ENCODE measurements at places on chromosomes 2 and 18.

DNA sequence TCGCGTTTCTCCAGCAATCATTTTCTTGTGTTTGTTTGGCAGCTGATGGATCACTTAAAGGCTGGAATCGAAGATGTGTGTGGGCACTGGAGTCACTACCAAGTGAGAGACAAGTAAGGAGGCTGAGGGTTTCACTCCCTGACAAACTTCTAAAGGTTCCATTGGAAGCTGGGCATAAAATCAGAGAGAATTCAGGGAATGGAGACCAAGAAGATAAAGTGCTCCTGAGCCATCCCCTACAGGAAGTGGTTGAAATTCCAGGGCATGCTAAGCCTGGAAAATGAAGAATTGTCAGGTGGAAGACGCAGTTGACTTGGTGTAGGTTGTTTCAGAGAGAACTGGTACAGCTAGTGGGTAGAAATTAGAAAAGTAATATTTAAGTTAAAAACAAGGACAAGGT, 39.1 kb downstream of the SLC9A4 start:
- DNase-seq, result no peak

GRCh38 chr2:126788113-126788512, 110.6 kb upstream of the TEX51 start:
- DNase-seq, result no peak

GRCh38 chr2:101803945-101804696, 106.6 kb downstream of the MAP4K4 start:
- no peak for DNase-seq

GRCh38 chr2:191070276-191070675, 56.3 kb upstream of the STAT1 start:
- no peak for DNase-seq

DNA sequence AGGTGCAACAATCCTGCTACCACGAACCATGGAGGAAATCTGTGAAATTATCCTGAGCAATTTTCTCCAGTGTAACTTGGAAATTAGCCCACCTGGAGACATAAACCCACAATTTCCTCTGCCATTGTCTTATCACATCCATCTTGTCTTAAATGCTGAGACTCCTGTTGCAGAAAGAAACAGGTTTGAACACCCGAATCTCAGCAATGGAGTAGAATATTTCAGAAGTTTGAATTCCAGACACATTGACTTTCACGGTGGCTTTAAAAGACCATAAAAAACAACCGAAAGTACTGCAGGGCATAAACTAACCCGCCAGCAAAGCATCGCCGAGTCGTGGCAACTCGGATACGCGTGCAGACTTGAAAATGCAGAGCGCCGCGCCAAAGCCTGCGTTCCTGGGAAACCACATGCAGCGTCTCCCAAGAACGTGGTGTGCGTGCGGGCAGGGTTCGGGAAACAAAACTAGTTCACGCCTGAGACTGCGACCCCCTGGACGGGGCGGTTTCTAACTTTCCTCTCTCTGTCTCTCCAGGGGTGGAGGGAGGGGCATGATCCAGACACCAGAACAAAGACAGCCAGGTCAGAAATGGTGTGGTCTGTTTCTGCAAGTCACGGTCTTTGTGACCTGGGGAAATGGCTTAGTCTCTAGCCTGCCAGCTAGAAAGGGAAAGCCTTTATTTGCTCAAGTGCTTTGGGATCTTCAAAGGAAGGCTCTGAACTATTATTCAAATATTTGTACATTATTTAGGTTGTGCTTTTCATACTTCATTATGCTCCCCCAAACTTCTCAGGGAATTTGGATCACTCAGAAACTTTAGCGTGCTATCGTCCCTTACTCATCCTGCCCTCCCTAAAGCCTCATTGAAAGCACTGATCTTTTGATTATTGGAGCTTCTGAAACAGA, 26.9 kb upstream of the KCTD1 start:
- no peak for DNase-seq

- no peak for DNase-seq
Observed at GRCh38 chr2:139477618-139478017, 697.4 kb upstream of the NXPH2 start.

GRCh38 chr2:100174026-100174431, 31.6 kb upstream of the AFF3 start:
- no peak for DNase-seq

DNA sequence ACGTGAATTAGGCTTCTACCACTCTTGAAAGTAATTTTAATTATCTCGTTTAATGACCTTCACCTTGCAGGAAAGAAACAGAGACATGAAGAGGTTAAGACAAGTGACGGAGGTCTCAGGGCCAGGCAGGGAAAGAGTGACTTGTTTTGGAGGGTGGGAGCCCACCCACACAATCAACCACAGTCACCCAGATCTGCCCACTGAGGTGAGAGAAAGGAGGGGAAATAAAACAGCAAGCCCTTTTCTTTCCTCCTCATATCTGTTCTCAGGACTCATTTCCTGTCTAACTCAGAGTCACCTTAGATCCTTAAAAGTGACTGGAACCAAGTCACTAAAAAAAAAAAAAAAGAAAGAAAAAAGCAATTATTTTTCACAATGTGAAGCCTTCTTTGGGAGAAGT, 26.8 kb downstream of the ATP8B1 start:
- no peak for DNase-seq

- DNase-seq, result no peak
Observed at GRCh38 chr2:66862885-66863650, 428.1 kb downstream of the MEIS1 start.

DNA sequence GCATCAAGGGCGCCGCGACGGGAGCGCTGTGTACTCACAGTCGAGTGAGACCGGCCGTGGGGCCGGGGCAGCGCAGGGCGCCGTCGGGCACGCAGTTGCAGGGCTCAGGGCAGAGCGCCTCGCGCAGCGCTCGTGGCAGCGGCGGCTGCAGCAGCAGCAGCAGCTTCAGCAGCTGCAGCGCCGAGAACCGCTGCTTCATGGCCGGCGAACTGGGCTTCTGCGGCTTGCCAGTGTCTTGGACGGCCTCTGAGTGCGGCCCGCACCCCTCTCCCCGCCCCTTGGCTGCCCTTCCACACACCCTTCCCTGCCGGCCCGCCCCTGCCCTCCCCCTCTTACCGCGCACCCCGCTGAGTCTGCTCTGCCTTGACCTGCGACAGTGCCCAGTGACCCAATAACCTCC, at the start of gene LHCGR:
Gene LHCGR (minus strand): TSS at position 252 of the 400 bp plus-strand sequence. CDS start 53 bp downstream, at position 199.
- DNase-seq, result no peak

- DNase-seq, result no peak
Observed at GRCh38 chr2:151665959-151666358, 68.3 kb downstream of the NEB start.

DNA sequence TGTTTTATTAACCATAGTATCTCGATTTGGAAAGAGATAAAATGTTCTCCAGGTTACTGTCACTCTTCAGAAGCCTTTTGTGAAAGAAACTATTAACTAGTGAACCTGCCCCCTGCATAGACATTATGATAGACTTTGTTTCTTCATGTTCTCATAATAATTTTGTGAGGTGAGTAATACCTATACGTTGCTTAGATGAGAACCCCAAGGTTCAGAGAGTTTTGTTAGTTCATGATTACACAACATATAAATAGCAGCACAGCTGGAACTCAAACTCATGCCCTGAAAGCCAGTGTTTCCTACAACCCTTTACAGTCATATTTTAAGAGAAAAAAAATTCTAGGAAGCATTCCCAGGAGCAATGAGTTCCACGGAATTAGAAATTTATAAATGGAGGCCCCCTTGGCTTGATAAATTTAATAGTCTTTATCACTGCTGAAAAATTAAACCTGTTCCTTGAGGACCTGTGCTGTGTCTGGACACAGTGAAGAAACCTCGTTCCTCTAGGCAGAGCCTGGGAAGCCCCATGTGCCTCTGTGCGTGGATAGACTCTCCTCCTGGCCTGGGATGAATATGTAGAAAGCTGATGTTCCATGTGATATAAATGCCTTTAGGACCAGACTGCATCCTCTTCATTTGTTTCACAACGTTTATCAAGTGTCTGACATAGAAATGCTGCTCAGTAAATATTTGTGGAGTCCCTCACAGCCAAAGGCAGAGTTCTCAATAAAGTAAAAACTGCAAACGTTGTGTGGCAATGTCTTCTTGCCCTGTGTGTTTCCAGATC, 1257.0 kb upstream of the GYPC start:
- no peak for DNase-seq

GRCh38 chr2:120419073-120419472, 73.1 kb downstream of the INHBB start:
- no peak for DNase-seq

GRCh38 chr2:128275498-128276045, 43.1 kb downstream of the HS6ST1 start:
- no peak for DNase-seq

DNA sequence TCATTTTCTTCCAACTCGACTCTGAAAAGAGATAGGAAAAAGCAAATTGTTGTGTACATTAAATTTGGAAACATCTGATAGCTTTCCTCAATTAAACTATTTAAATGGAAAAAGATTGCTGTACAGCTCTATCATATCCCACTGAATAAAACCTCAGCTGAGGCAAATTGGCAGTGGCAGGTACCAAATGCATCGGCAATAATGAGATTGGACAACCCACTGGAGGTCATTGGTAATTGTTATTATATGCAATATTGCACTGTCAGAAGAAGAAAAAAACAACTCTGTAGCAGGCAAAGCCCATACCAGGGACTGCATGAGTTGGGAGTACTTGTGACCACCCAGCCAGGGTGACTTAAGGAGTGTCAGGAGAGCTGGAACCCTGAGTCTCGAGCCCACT, 291.6 kb upstream of the SKOR2 start:
- DNase-seq, result no peak

- no peak for DNase-seq
Observed at GRCh38 chr2:220446106-220446712, 818.8 kb downstream of the SLC4A3 start.

GRCh38 chr2:94982156-94982555, 43.4 kb upstream of the MAL start:
- DNase-seq, result no peak

GRCh38 chr2:67108231-67108630, 288.9 kb upstream of the ETAA1 start:
- DNase-seq, result no peak

- no peak for DNase-seq
Observed at GRCh38 chr18:14935210-14935609, 187.2 kb downstream of the ANKRD30B start.

GRCh38 chr18:47936952-47937351, 6.5 kb upstream of the SMAD2 start:
- DNase-seq, result no peak

DNA sequence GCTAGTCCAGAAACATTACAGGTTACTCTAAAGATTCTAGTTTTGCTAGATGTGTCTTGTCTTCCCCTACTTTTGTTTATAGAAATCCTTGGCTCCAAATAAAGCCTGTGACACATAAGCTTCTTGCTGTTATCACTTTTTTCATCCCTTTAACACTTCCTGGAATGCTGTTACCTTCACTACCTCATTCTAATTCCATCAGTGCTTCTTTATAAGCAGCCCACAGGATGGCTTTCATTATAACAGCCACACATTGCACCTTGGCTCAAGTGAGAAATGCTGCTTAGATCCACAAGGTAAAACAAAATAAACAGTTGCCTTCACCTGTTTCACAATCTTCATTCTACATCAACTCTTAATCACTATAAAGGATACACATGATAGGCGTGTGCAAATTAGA, 221.7 kb downstream of the SLC8A1 start:
- no peak for DNase-seq

DNA sequence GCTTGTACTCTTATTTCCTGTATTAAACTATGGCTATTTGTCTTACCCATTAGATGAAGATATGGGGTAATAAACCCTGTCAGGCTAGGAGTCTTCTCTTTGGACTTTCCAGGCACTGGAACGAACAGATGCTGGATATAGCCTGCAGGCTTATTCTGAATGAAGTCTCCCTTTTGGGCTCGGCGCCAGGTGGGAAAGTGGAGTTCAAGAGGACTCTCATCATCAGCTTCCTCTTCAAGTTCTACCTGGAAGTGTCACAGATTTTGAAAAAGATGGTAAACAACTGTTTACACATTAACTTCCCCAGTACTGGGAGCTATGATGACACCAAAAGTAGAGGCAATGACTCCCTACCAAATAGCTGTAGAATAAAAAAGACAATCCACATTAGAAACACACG, 27.9 kb downstream of the AOX1 start:
- no peak for DNase-seq

DNA sequence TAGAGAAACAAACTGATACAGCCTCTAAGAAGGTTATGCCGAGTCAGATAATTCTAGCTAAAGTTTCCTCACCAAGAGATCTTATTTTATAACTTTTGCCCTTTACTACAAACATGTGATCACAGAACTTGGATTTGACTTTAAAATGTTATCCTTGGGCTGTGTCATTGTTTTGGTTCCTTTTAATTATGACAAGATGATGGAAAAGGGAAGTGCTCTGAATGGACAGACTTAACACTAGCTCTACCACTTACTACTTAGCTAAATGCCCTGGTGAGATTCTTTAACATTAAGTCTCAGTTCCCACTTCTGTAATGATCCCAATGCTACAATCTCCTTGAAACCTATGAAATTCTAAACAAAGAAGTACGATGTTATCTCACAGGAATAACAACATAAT, 69.9 kb downstream of the RTTN start:
- DNase-seq, result no peak

DNA sequence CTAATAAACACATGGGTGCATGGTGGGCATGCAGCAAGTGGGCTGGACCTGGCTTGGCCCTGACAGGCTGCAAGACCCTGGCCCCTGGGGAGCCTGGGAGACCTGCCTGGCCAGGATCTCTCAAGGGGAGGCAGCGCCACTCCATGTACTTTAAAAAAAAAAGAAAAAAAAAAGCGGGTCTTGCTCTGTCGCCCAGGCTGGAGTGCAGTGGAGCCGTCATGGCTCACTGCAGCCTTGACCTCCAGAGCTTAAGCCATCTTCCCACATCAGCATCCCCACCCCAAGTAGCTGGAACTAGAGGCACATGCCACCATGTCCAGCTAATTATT, 29.5 kb upstream of the SEMA4C start:
- no peak for DNase-seq

- DNase-seq, result no peak
Observed at GRCh38 chr2:45833301-45833967, 182.0 kb downstream of the PRKCE start.

GRCh38 chr2:136394136-136395060, 276.4 kb upstream of the CXCR4 start:
- DNase-seq, result no peak

DNA sequence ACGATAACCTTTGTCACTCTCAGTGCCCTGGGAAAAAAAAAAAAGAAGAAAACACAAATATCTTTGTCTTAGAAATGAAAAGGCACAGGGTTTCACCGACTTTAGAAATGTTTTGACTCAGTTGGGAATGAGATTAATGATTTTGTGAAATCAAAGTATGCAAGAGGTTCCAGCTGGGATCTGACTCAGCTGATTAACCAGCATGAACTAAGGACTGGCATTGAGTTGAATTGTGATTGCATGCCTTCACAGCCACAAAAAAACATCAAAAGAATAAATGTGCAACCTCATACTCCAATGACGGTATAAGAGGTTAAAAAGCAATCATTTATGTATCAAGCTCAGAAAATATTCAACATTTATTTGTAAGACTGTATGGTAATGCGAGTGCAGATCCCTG, 566.6 kb upstream of the DSEL start:
- DNase-seq, result no peak

DNA sequence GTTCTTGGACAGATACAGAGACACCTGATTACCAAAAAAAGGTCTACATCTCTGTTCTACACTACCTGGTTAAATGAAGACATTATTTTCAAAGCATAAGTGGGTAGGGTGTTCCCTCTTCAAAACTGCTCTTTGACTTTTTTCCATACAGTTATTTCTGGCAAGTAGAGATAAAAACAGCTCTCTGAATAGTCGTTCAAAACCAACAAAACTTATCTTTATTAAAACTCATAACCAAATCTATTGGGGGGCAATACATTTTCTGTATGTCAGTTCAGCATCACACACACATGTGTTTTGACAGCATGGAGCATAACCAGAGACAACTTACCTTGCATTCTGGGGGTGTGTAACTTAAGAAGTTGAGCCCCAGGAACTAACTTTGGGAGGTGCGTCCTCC, 149.0 kb upstream of the EPC2 start:
- no peak for DNase-seq

Data from stimulated activated CD8-positive, alpha-beta memory T cell treated with anti-CD3 and anti-CD28 coated beads, Interleukin-4, amount 100 ng/mL, for 1 hour (primary cell).